ENCODE measurements at places on chromosomes 6 and 20.

- no peak for DNase-seq
Measured at GRCh38 chr20:16459019-16459700, 114.1 kb downstream of the KIF16B start.

GRCh38 chr6:152087096-152087495 is 279.6 kb downstream of the ESR1 start:
- DNase-seq: no peak

DNA sequence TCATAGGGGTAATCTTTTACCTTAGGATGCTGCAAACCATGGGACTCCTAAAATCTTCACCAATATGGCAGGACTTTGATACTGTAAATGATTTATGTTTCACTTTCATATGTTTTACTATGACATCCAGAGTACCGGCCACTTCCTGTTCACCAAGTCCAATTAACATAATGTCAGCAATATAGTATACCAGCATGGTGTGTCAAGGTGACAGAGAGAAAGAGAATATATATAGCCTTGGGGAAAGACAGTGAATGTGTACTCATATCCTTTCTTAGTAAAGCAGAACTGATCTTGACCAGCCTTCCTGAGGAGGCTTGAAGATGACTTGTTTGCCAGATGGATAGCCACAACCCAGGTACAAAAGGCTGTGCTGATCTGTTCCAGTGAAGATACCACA is 127.9 kb downstream of the NRN1 start:
- DNase-seq: no peak

GRCh38 chr20:47701612-47702011 is 83.7 kb downstream of the SULF2 start:
- DNase-seq: no peak

- no peak for DNase-seq
Measured at GRCh38 chr6:134103006-134103405, 50.6 kb upstream of the SLC2A12 start.

DNA sequence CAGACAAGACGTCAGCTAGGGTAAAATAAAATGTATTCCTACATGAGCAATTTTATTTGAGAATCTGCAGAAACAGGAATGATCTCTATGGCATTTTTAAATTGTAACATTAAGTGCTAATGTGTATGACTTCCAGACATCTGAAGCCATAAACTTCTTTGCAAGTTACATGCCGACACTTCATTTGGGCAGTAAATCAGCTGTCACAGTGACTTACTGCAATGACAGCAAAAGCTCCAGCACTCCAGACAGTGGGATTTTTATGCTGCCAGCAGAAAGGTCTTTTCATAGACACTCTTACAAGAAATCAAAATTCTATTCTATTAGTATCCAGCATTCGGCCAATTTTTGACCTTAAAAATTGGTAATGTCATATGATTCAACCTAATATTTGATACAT is 156.3 kb upstream of the SNX9 start:
- DNase-seq: no peak

GRCh38 chr20:3658716-3659491 is 4.3 kb downstream of the GFRA4 start:
- DNase-seq: no peak

Measured in activated T-cell treated with anti-CD3 and anti-CD28 coated beads for 1 hour (primary cell).